ENCODE measurements at places on chromosomes 3 and 15.

GRCh38 chr3:122727766-122728165 lies 47.1 kb downstream of the PARP14 start:
- DNase-seq: no peak

GRCh38 chr3:195119461-195120266 lies 151.3 kb downstream of the XXYLT1 start:
- no peak for DNase-seq

DNA sequence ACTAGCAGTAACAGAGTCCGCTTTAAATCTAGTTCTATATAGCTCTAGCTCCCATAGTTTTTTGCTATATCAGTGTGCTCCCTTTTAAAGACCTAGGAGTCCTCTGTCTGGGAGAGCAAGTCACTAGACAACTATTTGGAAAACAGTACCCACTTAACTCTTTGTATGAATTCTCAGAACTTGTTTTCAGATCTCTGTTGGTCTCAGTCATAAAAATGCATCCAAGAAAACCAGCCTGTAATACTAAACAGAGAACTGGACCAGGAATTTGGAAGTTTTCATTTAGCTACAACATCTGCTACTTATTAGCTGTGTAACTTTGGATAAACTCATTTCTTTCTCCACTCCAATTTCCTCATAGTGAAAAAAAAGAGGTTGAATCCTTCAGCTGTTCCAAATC lies 56.9 kb upstream of the C3orf49 start:
- no peak for DNase-seq

GRCh38 chr3:111690242-111690641 lies 95.1 kb upstream of the ZBED2 start:
- no peak for DNase-seq

DNA sequence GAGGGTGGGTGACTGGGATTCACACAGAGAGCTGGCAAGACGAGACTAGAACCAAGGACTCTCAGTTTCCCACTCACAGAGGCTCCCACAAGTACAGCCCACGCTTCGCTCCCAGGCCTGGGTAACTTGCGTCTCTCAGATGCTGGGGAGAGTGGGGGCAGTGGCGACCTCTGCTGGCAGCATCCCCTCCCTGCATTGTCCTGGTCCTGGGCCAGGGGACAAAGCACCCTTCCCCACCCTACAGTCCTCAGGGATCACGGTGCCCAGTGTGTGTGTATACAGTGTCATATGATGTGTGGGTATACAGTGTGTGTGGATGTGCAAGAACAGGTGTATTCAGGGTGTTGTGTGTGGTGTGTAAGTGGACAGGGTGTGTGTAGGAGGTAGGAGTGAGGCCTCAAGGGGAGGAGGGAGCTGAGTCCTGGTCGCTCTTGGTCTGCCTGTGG lies 12.8 kb downstream of the VILL start:
- peak; percentile 59 for DNase-seq

DNA sequence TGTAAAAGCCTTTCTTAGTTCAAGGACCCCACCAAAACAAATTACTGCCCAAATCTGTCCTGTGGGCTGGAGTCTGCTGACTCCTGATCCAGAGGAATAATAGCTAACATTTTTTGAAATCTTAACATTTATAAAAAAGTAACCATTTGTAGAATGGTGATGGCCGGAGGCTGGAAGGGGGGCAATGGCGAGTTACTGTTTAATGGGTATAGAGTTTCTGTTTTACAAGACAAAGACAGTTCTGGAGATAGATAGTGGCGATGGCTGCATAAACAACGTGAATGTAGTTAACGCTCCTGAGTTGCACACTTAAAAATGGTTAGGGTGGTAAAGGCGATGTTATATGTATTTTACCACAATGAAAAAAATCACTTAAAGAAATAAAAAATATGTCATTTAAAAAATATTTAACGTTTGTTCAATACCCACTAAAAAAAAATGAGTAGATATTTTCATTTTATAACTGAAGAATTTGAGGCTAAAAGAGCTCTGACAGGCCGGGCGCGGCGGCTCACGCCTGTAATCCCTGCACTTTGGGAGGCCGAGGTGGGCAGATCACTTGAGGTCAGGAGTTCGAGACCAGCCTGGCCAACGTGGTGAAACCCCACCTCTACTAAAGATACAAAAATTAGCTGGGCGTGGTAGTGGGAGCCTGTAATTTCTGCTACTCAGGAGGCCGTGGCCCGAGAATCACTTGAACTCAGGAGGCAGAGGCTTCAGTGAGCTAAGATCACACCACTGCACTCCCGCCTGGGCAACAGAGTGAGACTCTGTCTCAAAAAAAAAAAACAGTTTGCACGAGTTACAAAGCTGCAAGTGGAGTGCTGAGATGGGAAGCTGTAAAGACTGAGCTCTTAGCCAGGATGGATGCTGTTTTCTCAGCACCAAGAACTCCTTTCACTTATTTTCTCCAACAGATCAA lies 37.6 kb downstream of the IGF2BP2 start:
- no peak for DNase-seq

DNA sequence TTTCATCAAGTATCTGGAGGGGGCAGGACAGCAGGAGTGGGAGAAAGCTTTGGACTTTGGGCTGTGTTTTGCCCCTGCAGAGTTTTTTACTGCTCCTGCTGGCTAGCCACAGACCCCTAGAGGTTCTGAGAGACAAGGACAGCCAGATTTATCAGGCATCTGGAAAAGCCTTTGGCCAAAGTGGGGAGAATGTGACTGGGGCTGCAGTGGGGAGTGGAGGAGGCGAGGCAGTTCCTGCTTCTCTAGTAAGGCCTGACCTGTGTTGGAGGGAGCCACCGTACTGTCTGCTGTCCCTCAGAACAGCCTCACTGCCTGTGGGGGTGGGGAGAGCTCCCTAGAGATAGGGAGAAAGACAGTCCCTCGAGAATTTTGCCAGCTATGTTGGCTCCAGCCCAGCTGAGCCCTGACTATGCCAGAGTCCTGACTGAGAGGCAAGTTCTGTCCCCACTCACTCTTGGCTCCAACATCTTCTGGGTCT lies 2.2 kb downstream of the ALPK3 start:
- no peak for DNase-seq

- DNase-seq: peak; percentile 96
Measured at GRCh38 chr3:157159762-157160657, at the start of gene CCNL1. TSS of gene CCNL1 (minus strand) at chr3:157160147. CDS start at chr3:157160094, 53 bp downstream.

- no peak for DNase-seq
Measured at GRCh38 chr15:39833515-39833981, 50.9 kb upstream of the FSIP1 start.

DNA sequence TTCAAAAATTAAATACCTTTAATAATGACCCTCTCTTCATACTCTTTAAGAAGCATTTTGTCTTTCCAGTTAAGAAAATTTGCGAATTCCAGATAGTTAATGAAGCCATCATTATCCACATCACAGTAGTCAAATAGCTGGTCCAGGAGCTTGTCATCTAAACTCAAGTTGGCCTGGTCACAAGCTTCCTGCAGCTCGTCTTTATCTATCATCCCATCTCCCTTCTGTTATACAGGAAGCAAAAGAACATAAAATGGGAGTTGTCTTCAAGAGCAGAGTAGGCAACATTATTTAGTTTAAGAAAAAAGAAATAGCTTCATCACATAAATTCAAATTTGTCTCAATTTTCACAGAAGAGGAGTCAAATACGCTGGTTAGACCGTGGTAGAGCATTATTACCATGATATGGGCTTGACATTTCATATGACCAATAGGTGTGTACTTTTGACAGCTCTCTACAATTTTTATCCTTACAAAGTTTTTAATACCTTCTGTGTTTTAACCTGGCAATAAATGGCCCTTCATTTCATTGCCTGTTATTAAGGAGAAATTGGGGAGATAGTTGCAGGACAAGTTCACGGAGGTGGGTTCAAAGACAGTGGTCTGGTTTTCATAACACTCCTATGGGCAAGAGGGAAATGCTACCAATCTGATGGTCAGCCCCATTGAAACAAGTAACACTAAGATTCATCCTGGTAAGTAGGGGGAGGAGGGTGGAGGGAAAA lies 45.4 kb downstream of the EFHB start:
- DNase-seq: no peak

DNA sequence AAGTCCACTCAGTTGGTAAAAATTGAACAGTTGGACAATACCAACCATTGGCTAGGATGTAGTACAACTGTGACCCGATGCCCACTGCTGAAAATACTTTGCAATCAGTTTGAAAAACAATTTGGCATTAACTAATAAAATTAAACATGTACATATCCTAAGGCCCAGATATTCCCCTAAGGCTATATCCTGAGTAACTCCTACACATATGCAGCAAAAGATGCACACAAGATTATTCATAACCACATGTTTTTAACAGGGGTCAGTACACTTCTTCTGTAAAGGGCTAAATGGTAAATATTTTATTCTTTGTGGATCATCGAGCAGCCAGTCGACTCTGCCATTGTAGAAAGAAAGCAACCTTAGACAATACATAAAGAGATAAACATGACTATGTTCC lies 116.3 kb downstream of the MEX3B start:
- DNase-seq: no peak

- DNase-seq: no peak
Measured at GRCh38 chr3:159448902-159449301, 539.7 kb upstream of the IL12A start.

DNA sequence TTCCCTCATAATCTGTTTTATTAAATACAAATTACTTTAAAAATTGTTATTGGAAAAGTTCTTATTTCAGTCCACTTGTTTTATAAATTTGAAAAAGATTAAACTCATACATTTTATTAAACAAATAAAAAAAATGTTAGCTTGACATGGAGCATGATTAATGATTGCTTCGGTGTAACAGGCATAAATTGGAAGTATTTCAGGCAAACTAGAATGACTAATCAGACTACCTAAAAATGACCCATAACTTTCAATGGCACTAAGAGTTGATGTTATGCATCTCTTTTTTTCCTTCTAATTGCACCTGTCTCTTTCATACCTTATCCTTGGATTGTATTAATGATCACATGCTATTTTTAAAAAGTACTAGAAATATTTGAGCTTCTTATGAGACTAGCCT lies 343.3 kb downstream of the ZNF385D start:
- DNase-seq: no peak

- no peak for DNase-seq
Measured at GRCh38 chr3:140756240-140757016, 78.6 kb downstream of the TRIM42 start.

DNA sequence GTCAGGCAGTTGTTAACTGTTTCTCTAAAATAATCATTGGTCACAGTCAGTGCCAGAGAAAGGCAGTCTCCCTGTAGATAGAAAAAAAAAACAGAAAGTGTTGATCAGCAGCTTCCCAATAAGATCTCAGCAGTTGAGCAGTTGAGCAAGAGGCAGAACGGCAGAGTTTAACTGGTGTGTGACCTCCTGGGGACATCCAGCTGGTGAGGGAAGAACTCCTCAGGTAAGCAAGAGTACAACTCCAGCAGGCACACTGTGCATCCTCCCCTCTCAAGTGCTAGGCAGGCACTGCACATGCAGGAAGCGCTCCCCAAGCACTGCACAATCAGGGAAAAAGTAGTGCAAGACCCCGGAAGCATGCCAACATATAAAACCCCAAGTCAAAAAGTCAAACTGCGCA lies 1287.2 kb downstream of the NSUN3 start:
- no peak for DNase-seq

GRCh38 chr15:78933187-78933822 lies 11.5 kb downstream of the CTSH start:
- no peak for DNase-seq

DNA sequence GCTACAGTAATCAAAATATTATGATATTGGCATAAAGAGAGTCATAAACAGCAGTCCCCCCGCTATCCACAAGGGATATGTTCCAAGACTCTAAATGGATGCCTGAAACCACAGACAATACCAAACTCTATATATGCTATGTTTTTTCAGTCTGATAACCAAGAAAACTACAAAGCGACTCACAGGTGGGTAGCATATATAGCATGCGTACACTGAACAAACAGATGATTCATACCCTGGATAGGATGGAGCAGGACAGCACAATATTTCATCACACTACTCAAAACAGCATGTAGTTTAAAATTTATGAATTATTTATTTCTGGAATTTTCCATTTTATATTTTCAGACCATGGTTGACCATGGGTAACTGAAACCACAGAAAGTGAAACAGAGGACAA lies 87.0 kb upstream of the PPP2R3A start:
- no peak for DNase-seq

- DNase-seq: no peak
Measured at GRCh38 chr15:39074341-39074985, 506.4 kb upstream of the THBS1 start.

DNA sequence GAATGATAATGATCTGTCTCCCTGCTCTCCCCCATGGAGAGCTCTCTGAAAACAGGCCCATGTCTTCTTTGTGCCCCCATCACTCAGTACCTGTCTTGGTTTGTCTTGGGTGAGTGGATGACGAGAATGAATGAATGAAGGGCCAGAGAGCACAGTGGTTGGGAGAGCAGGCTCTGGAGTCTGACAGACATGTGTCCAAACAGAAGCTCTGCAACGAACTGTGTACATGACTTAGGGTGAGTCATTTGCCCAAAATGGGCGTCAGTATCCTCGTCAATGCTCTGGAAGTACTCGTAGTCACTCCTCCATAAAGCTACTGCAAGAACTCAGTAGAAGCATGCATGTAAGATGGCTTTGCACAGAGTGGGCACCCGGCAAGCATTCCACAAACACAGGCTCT lies 170.2 kb upstream of the TLE3 start:
- DNase-seq: no peak

DNA sequence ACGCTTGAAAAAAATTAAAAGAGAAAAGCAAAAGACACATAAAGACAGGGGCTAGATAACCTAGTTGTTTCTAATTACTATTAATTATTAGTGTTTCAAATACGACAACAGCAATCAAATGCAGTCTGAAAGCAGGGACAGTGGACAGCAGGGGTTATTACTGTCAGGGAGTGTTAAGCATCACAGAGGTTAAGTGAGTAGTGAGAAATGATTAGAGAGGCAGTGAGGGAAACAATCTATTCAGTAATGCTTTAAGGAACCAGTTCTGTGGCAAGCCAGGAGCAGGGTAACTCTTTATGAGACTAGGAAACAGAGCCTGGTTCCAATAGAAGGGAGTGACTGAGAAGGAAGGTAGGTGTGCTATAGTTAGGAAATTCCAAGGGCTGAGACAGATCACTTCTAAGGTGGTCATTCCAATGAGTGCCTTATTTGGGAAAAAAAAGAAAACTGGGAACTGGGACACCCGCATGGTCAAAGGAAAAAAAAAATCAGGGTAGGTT lies 15.0 kb downstream of the RYK start:
- DNase-seq: no peak
